ENCODE measurements at places on chromosomes 1 and 21.

DNA sequence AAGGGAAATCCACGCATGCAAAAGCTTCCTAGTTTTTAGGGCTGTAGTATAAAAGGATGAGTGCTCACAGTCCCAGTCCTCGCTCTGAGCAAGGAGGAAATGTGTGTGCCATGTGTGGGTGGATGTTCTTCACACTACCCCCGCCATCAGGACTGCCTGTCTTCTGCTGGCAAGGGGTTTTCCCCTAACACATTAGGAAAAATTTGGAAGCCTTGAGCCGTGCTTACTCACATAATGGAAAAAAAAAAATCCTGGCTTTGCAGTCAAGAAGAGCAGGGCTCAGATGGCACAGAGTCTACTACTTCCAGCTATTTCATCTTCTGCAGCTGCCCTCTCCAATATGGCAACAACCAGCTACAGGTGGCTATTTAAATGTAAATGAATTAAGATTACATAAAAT lies 363.1 kb downstream of the PLPP3 start:
- DNase-seq: no peak

DNA sequence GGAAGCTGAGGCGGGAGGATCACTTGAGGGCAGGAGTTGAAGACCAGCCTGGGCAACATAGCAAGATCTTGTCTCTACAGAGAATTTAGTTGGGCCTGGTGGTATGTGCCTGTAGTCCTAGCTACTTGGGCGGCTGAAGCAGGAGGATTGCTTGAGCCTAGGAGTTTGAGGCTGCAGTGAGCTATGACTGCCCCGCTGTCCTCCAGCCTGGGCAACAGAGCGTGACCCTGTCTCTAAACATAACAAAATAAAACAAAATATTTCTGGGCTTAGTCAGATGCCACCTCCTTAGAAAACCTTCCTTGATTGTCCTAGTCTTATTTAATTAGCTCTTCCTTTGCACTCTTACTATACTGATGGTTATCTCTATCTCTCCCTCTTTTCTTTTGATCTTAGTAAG lies 8.5 kb downstream of the TGFB2 start:
- no peak for DNase-seq

GRCh38 chr1:36977731-36978406 lies 56.4 kb downstream of the GRIK3 start:
- DNase-seq: no peak

- DNase-seq: no peak
Observed at GRCh38 chr1:204927673-204928641, 57.3 kb downstream of the NFASC start.

DNA sequence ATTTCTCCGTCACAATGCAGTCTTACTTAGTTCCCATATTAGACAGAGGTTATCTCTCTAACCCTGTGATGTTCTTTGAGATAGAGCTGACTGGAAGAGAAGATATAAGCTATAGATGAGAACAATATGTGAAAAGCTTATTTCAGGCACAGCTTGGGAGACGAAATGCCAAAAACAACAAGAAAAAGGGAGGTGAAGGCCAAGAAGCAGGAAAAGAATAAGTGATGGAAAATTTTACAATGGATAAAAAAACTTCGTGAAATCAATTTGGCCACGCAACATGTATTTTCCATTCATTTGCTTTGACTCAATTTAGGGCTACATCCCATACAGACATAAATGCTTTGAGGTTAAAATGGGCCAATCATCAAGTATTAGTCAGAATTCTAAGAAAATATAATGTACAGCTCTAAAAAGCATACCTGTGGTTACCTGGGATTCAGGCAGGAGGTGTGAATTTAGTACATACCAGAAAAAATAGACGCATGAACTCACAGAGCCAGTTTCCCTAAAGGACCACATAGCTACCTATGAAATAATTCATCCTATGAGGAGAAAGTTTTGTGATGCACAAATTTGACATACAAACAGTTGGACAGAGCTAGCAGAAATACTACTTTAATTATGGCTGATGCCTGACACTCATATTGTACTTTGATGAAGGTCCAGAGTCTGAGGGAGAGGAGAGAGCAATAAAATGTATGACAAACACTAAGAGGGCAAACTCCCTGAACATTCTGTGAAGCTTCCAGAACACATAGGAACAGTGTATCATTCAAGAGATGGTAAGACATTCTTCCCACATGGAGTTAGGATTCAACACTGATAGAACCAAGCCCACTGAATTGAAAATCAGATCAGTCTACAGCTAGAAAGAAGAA lies 12.1 kb downstream of the RGS1 start:
- no peak for DNase-seq

DNA sequence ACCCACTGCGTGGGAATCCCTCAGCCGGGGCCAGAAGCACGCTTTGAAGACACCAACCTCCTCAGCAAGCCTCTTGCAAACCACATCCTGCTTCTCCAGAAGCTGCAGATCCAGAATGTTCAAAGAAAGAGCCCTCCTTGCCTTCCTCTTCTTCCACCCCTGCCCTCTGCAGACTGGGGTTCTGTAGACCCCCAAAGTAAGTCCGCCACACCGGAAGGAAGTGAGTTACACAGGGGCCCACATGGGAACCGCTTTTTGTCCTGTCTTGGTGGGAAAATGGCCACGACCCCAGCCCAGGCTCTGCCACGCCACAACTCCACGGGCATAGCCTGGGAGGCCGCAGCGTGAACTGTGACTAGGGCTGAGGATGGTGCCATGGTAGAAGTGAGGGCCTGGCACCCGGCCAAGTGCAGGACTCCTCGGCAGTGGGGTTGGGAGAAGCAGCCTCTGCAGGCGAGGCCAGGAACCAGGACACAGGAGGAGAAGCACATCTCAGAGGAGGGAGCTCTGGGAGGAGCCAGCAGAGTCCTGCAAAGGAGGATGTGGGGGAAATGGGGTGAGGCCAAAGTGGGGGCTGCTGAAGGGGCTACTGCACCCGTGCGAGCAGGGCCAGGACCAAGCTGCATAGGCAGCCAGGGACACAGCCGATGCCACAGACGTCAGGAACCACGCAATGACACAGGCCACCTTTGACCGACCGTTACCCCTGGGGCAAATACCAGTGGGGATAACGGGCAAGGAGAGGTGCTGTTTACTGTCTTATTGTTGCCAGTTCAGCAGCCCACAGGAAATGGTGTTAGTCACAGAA lies 30.9 kb downstream of the PDE9A start:
- no peak for DNase-seq

- DNase-seq: no peak
Observed at GRCh38 chr1:84919461-84919970, 26.5 kb upstream of the LPAR3 start.

DNA sequence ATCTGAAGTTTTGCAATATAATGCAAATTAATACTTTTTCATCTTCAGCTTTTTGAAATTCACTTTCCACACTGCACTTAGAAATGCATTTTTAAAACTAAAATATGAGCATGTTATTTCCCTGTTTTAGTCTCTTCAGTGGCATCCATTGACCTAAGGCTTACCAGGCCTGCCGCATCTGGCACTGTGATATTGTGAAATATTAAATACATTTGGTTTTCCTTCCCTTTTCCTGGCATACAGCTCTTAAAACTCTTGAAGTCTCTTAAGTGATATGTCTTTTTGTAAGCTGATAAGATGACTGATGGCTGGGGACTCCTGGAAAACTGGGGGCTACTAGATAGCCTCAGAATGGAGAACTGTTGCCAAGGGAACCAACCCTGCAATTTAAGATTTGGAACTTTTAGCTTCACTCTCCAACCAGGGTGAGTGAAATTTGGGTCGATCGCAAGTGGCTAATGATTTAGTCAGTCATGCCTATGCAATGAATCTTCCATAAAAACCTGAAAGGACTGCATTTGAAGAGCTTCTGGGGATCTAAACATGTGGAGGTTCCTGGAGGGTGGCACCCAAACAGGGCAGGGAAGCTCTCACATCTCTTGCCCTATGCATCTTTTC lies 75.5 kb upstream of the PDC start:
- no peak for DNase-seq

DNA sequence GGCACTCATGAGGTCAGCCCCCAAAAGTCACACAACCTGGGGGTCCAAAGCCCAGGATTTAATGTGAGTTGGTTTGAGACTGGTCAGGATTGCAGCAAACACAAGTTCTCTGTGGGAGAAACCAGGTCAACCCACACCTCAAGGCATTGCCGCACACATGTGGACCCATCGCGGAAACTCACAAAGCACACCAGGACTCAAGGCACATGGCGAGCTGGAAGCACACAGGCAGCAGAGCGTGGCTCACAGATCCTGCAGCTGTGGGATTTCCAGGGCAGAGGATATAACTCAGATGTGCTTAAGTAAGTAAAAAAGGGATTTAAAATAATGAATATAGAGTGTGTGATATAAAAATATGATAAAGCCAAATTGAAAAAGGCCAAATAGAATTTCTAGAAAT lies 51.6 kb upstream of the ADARB1 start:
- DNase-seq: no peak

- no peak for DNase-seq
Observed at GRCh38 chr21:30434033-30434631, 4.1 kb downstream of the KRTAP13-4 start.

GRCh38 chr1:59755069-59755685 lies 59.6 kb upstream of the HOOK1 start:
- DNase-seq: peak; percentile 49

DNA sequence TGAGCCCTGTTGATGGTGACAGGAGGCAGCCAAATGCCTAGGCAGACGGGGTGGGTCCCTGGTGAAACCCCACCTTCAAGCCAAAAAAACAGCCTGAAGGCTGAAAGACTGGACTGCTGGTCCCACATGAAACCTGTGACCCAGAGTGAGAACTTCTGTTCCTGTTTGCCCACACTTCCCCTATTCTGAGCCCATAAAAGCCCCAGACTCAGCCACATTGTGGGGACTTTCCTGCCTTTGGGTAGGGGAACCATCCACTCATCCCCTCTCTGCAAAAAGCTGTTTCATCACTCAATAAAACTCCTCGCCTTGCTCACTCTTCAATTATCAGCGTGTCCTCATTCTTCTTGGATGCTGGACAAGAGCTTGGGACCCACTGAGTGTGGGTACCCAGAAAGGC lies 25.2 kb downstream of the HTR6 start:
- DNase-seq: no peak

GRCh38 chr1:77347646-77348045 lies 65.8 kb downstream of the AK5 start:
- DNase-seq: peak; percentile 74

- no peak for DNase-seq
Observed at GRCh38 chr1:63698001-63698838, 75.6 kb upstream of the ROR1 start.

- no peak for DNase-seq
Observed at GRCh38 chr1:17065666-17066065, 11.8 kb upstream of the SDHB start.

DNA sequence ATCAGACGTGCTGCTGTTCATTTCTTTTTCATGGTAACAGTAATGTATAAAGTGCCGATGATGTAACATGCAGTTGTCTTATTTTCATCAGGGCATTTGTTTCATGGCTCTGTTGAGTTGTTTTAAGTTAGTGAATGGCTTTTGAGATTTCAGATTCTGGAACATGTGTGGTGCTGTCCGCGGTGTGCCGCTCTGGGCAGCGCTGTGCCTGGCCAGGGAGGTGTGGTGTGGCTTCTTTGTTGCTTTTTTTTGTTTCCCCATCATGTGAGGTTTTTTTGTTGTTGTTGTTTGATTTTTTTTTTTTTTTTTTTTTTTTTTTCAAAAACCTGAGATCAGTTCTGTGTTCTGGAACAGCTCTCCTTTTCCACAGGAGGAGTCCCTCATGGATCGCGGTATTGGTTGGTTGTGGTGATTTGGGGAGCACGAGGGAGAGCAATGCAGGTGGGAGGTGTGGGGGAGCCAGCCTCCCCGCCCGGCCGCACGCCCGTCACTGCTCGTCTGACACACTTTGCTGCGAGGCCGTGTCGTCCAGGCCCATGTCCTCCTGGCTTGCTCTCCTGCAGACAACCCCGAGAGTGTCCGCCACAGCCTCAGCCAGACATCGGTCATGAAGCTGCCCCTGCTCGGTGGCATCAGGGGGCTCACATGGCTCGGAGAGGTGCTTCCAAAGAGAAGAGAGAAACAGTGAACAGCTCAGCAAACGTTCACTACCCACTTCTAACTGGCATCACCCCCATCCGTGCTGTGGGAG lies 33.6 kb downstream of the NTPCR start:
- no peak for DNase-seq

GRCh38 chr1:239739919-239740318 lies 351.8 kb upstream of the FMN2 start:
- DNase-seq: no peak

DNA sequence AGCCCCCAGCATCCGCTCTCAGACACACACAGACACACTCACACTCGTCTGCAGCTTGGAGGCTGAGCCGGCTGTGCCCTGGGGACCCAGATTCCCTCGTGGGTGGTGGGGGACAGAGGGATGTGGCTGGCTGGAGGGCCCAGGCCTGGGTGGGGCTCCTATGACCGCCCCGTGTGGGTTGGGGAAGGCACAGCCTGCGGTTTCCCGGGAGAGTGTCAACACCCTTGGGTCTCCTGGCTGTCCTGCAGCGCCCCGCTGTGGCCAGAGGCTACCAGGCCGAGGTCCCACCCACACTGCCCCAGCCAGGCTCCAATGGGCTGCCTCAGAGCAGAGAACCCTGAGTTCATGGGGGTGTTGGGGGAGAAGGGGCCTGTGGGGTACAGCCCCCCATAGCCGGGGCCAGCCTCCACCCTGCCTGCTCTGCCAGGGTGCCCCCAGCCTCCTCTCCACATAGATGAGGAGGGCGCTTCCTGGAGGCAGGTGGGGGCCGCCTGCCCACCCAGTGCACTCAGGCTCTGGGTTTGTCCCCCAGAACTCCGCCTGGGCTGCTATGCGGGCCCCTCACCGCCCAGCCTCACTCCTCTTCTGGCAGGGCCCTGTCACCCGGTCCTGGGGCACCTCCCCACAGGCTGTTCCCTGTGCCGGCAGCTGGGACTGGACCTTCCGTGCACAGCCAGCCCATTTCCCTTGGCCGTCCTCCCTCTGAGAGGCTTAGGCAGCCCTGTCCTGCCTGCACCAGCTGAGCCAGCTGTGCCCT lies at the start of gene TTC34:
TSS of gene TTC34 (minus strand) at position 159 of the 757 bp plus-strand sequence. CDS start 866 bp downstream, outside the sequence.
- no peak for DNase-seq

DNA sequence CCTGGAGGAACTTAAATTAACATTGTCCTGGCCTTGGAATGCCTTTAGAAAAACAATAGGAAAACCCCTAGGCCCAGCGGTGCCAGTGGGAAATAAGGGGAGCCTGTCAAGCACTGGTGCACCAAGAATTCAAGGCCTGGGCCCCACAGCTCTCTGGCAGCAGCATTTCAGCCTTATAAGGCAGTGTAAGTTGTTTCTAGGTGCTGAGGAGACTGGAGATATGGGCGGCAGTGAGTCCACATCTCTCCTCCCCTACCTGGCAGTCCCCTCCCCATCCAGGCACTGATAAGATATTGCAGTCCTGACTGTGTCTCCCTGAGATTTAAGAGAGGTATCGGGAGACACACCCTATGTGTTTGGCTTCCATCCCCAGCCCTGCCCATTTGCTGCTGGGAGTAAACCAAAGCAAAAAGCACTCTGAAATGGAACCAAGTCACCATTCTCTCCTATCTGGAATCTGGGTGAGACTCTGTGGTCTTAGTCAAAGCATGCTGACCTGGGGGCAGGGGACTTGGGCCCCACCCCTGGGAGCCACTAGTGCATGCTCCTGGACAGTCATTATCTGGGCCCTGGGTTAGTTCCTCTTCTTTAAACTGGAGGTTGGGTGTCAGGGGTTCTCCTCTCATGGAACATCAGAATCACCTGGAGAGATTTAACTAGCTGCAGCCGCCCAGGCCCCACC lies 30.5 kb downstream of the DEGS1 start:
- no peak for DNase-seq
